Activated naive CD4-positive, alpha-beta T cell (primary cell): ENCODE measurements at places on chromosomes 2 and 18.

GRCh38 chr18:62716619-62717168 is 1.4 kb downstream of the PHLPP1 start:
- DNase-seq, result no peak

GRCh38 chr2:224405841-224406370 is 4.0 kb upstream of the FAM124B start:
- no peak for DNase-seq

DNA sequence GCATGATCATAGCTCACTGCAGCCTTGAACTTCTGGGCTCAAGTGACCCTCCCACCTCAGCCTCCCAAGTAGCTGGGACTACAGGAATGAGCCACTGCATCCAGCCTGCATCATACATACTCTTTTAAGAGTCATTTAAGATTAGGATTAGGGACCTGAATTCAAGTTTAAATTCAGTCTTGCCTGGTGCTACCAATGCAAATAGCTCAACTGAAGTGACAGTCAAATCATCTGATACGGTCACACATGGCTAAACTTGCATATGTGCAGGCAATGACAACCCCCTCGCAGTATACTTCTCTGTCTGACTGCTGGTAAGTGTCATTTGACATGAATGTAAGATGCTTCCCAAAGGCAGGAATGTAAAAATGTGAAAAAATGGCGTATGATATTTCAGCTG is 31.8 kb upstream of the TMEM131 start:
- DNase-seq, result no peak

GRCh38 chr2:960061-960736 is 9.6 kb downstream of the SNTG2 start:
- DNase-seq, result no peak

- no peak for DNase-seq
These were observed 9.4 kb downstream of the MAP3K19 start for GRCh38 chr2:135037831-135038230.
